ENCODE measurements at places on chromosomes 5 and 9.
A peak's percentile ranks its signal among the peaks of the same experiment; 100 is the strongest.

- DNase-seq: no peak
Observed at GRCh38 chr9:87891754-87892153, 9.1 kb downstream of the SPATA31E1 start.

GRCh38 chr5:37889612-37890317, 49.9 kb upstream of the GDNF start:
- no peak for DNase-seq

- DNase-seq: peak; percentile 18
Observed at GRCh38 chr5:145237843-145238242, 597.3 kb downstream of the PRELID2 start.

DNA sequence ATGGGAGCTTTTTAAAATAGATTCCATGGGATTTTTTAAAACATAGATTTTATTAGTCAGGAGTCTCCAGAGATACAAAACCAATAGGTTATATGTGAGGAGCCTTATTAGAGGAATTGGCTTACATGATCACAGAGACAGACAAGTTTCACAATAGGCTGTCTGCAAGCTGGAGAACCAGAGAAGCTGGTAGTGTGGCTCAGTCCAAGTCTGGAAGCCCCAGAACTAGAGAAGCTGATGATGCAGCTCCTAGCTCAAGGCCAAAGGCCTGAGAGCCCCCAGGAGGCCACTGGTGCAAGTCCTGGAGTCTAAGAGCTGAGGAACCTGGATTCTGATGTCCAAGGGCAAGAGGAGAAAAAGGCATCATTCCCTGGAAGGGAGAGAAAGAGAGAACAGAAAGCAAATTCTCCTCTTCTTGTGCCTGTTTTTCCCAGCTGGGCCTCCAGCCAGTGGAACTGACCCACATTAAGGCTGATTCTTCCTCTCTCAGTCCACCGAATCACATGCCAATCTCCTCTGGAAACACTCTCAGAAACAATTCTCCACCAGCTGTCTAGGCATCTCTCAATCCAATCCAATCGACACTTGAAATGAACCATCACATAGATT, 59.3 kb downstream of the AHRR start:
- no peak for DNase-seq
